CD4-positive, alpha-beta memory T cell (primary cell): ENCODE measurements at places on chromosomes 2 and 18.

DNA sequence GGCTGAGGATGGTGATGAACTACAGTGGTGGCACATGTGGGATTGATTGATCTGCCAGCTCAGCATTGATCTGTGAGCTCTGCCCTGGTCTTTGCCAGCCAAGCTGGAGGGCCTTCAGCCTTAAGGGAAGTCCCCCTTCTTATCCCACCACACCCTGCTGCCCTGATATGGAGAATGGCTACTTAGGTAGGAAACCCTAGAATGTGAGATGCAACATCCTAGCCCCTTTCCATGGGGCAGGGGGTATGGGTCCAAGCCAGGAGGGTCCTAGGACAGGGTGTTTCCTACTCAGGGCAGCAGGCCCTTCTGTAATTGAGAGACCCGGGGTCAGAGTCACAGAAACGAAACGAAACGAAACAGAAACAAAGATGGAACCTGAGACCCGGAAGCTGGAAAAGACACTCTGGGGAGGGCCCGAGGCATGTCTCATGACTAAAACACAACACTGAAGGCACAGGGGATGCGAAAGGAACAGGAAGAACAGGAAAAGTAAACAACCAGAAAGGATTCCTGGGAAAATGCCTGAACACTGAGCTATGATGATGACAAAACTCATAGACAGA is 16.9 kb upstream of the SULT1C2 start:
- DNase-seq, result no peak

- no peak for DNase-seq
Observed at GRCh38 chr2:118772487-118773200, 74.8 kb downstream of the EN1 start.

DNA sequence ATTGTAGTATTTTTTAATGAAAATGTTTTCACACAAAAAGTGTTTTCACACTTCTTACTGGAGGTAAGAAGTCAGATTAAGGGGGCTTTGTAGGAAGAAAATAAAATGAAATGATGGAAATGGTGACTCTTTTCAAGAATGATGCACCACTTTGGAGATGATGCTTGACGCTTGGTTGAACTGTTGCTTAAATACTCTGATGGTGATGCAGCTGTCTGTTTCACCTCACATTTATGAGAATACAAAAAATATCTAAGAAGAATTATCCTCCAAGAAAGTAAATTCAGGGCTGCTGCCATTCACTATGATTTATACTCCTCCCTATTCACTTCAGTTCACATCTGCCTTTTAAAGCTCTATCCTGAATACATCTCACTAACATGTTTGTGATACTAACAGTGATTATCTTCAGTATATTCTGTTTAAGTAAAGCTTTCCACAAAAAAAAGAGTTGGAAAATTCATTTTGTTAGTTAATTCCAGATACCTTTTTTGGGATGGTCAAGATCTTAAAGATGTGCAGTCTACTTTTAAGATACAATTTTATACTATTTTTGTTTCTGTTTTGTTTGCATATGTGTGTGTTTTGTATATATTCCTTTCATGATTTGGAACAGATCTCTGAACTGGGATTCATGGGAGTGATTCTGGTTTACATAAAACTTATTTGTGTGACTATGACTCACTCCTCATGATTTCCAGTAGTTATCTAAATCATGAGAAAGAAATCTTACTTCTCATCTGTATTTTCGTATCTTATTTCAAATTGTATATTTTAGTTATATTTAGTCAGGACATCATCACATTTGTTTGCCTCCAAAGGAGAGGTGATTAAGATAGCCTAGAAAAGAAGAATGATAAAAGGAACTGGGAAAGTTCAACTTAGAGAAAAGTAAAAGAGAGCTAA is 53.1 kb downstream of the SLC39A10 start:
- DNase-seq, result no peak

DNA sequence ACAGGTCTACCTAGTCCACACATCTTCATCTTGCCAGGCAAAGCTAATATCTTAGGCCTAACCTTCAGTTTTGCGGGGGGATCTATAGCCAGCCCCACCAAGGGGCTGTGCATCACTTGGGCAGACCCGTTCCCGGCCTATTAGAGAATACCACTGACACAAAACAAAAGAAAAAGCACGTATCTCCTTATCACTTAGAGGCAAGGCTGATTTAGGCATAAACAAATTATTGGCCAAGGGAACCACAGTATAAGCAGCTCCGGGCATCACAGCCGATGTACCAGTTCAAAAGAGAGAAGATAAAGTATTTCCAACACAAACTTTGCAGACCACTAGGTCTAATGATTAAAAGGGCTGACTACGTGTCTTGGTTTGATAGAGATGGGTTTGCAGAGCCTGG is 248.0 kb downstream of the TCF4 start:
- no peak for DNase-seq
